ENCODE measurements at places on chromosomes 13 and 19.

GRCh38 chr19:2607712-2608601 lies 94.5 kb downstream of the GNG7 start:
- DNase-seq, result no peak

DNA sequence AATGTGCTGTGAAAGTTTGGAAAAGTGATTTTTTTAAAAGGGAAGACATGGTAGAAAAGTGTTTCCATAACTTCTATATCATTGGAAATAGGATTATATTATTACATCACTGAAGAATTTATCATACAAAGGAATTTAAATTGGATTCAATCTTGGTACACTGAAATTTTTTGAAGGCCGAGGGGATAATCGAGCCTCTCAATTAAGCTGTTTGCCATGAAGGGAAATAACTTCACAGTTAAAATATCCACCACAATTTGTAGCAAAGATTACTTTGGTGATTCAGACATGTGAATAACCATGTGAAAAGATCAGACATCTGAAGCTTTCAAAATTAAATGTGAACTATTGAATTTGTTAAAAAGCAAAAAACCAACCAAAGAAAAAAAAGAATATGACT lies 215.3 kb downstream of the KLF5 start:
- no peak for DNase-seq

- no peak for DNase-seq
Observed at GRCh38 chr13:113875837-113876281, 12.0 kb upstream of the GAS6 start.

DNA sequence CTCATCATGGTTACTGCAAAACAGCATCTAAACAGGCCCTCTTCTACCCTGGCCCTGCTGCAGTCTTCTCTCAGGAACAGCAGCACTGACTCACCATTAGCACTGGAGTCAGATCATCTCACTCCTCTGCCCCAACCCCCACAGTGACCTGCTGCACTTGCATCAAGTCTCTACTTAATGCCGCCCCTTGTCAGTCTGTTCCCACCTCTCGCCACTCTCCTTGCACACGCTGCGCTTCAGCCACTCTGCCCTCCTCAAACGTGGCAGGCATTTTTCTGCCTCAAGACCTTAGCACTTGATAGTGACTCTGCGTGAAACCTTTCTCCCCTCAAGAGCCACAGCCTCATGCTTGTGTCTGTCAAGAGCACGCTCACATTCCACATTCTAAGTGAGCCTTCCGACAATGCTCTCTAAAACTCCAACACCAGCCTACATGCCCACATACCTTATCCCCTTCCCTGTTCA lies 22.1 kb downstream of the MIPEP start:
- DNase-seq, result no peak

DNA sequence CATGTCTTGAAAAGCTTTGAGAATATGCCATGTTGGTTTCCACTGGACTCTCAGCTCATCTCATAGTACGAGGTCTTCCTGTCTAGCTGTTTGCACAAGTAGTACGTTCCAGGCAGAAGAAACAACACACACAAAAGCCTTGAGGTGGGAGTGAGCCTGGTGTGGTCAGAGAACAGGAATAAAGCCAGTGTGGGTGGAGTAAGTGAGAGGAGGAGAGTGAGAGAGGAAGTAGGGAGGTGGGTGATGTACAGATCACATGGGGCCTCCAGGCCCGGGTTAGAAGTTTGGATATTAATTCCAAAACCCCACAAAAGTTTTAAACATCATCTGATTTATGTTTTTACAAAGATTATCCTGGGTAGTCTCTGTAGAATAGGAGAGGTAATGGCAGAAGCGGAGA lies 230.6 kb downstream of the MTUS2 start:
- no peak for DNase-seq

DNA sequence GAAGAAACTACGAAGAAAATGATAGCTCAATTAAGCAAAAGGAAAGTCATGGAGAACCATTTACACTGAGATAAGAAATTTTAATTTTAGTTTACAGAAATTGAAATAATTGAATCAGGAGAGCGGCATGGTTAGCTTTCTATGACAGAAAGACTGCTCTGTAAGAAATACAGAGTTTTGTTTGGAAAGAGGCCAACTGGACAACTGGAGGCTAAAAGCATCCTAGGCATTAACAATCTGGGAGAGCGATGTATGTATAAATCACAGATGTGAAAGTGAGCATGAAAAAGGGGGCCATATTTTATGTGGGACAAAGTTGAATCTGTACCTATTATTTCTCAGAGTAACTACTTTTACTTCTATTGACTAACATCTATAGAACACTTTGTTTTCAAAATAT lies 1608.8 kb upstream of the PCDH20 start:
- no peak for DNase-seq

- DNase-seq, result no peak
Observed at GRCh38 chr13:40165316-40165932, 501.0 kb downstream of the FOXO1 start.

GRCh38 chr19:3546119-3546518 lies 7.1 kb downstream of the TEKTIP1 start:
- no peak for DNase-seq

GRCh38 chr19:35949131-35949530 lies 13.0 kb downstream of the LRFN3 start:
- no peak for DNase-seq

- DNase-seq, result no peak
Observed at GRCh38 chr19:3642296-3642695, 15.7 kb upstream of the CACTIN start.

GRCh38 chr19:48806518-48806817 lies 4.4 kb downstream of the BCAT2 start:
- no peak for DNase-seq

GRCh38 chr19:50877338-50877737 lies 4.1 kb downstream of the KLK2 start:
- DNase-seq, result no peak

- no peak for DNase-seq
Observed at GRCh38 chr13:113371061-113371460, 7.1 kb upstream of the GRTP1 start.

- no peak for DNase-seq
Observed at GRCh38 chr13:60862036-60862435, 465.0 kb downstream of the TDRD3 start.
